WTC11 (cell line): ENCODE measurements at places on chromosomes 12 and 14. TPM values are rescaled to one million over a fixed set of nuclear protein-coding genes. Genes with fewer than 3 reads are reported as not detected.

- no peak overlapping the region for H3K4me3 ChIP-seq
- H3K27ac ChIP-seq, result no peak overlapping the region
- DNase-seq, result no peak
These were observed 85.9 kb downstream of the ESRRB start for GRCh38 chr14:76461886-76462285.

- no peaks in the 10 kb centered on the region for H3K36me3 ChIP-seq
- no peak overlapping the region for H3K4me3 ChIP-seq
- H3K27me3 ChIP-seq, result peaks cover 2% of the 10 kb centered on the region; the same call in 1 of the 2 replicates
- H3K4me1 ChIP-seq, result peaks cover 23% of the 10 kb centered on the region
These were observed 49.5 kb downstream of the SIX1 start for GRCh38 chr14:60599727-60600126.

DNA sequence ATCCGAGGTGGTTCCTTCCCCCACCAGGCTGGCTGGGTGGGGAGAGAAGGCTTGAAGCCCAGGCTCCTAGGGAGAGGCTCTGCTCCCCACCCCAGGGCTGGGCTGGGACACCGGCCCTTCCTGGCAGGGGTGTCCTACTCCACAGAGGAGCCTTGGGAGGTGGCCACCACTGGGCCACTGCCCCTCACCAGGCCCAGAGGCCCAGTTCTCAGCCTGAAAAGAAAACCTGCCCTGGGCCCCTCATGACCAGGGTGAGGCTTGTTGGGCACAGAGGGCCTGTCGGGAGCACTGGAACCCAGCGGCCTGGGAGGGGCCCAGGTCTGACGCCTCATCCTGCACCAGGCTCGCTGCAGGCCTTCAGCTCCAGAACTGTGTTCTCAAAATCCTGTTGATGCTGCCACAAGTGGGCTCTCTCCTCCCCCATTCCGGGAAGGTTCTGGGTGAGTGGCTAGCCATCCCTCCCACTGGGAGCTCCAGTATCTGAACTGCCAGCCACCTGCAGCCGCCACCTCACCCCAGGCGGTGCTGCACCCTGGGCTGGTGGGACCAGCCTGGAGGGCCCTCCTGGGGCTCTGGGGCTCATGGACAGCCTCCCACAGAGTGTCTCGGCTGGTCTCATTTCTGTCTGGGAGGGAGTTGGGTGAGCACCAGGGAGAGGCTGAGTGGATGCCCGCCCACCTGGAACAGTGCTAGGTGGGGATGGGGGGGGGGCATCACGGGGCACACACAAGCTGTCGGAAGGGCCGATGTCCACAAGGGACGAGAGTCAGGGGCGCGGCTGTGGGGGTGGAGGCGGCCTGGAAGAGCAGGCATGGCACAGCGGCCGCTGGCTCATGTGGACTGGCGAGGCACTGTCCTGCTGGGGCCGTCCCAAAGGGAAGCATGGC lies 11.8 kb downstream of the BAG5 start:
- H3K4me1 ChIP-seq, result peaks cover 5% of the 10 kb centered on the region; the same call in 1 of the 2 replicates
- no peaks in the 10 kb centered on the region for H3K27me3 ChIP-seq
- no peaks in the 10 kb centered on the region for H3K36me3 ChIP-seq
- H3K4me3 ChIP-seq, result no peak overlapping the region

- H3K27ac ChIP-seq, result no peak overlapping the region
- no peak overlapping the region for H3K4me3 ChIP-seq
- H3K27me3 ChIP-seq, result peaks cover 3% of the 10 kb centered on the region; the same call in 1 of the 2 replicates
- peaks cover 23% of the 10 kb centered on the region for H3K36me3 ChIP-seq
- H3K4me1 ChIP-seq, result peaks cover 21% of the 10 kb centered on the region
- DNase-seq, result no peak
These were observed 28.7 kb downstream of the CRACR2A start for GRCh38 chr12:3723916-3724805.

DNA sequence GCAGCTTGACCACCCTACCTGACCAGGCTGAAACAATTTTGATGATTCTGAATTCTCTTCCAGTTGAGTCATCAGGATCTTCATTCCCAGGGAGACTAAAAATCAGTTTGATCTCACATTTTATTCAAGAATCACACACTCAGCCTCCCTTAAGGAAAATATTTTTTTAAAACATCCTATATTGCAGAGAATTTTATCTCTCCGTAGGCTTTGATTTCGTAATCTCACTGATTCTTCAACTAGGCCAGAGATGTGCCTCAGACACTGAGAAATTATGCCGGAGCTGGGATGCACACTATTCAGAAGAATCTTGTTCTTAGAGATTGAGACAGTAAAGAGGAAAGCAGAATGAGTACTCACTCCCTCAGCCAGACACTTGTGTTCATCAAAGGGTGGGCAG lies 7.0 kb upstream of the ANO2 start:
- no peak overlapping the region for H3K27ac ChIP-seq
- no peak for DNase-seq
- no peak overlapping the region for H3K4me3 ChIP-seq
- peaks cover 3% of the 10 kb centered on the region; the same call in 1 of the 2 replicates for H3K4me1 ChIP-seq
- peaks cover 23% of the 10 kb centered on the region for H3K27me3 ChIP-seq
- H3K36me3 ChIP-seq, result no peaks in the 10 kb centered on the region

PEX5 gene
- total RNA-seq, result 61.4 to 68.9 TPM (median 63.4 TPM) in 3 replicates
